Stimulated activated CD4-positive, alpha-beta T cell treated with anti-CD3 and anti-CD28 coated beads, Interleukin-15, amount 100 ng/mL, for 1 hour (primary cell): ENCODE measurements at places on chromosomes 7 and 10.

- DNase-seq = no peak
Measured at GRCh38 chr7:48962821-48963505, 38.6 kb downstream of the CDC14C start.

DNA sequence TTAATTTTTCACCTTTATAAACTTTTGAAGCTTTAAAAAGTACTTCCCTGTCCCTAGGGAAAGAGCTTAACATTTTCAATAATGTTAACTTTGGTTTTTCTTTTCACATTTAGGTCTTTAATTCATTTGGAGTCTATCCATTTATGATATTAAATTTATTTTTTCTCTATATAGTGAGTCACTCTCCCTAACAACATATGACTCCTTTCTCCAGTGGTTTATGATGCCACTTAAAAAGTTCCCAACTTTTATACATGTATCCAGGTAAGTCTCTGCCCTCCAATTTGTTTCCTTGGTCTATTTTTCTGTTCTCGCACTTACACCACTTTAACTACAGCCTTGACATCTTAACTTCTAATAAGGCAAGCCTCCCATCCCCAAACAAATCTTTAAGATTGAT lies 3.5 kb downstream of the CACUL1 start:
- DNase-seq = no peak

GRCh38 chr10:5732141-5732540 lies 47.5 kb downstream of the TASOR2 start:
- no peak for DNase-seq

- DNase-seq = no peak
Measured at GRCh38 chr10:98272656-98273055, 4.7 kb upstream of the LOXL4 start.

GRCh38 chr7:75808106-75808505 lies 5.5 kb downstream of the CCL24 start:
- no peak for DNase-seq
